Cortex of kidney (tissue), 1 donor: ENCODE measurements at places on chromosomes 2 and 18.

DNA sequence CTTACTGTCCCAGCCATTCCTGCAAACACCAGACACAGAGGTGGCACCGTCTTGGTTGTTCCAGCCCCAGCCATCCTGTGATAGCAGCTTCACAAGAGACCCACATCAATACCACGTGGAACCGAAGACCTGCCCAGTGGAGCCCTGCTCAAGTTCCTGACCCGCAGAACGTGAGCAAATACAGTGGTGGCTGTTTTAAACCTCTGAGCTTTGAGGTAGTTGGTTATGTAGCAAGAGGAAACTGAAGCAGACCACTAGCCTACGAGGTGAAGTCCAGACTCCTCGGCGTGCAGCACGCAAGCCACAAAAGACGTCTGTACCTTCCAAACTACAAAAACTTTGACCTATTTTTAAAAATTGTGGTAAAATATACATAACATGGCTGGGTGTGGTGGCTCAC lies 96.1 kb upstream of the ODC1 start:
- DNase-seq: no peak

- no peak for DNase-seq
Measured at GRCh38 chr18:8261651-8262091, 347.6 kb upstream of the RAB12 start.

DNA sequence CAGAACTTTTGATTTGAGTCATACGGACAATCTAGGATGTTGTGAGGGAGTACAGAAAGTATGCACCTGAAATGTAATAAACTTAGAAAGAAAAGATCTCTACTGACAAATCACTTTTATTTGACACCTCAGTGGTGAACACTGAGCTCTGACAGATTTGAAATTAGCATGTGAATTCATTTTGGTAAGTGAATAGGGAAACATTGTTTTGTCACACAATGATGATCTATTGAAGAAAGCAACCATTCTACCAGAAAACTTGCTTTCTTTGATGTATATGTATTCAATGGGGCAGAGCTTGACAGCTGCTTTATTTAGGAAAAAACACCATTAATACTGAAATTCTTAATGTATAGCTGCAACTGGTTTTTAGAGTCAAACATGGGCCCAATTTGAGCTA lies 500.5 kb downstream of the CCDC85A start:
- no peak for DNase-seq

DNA sequence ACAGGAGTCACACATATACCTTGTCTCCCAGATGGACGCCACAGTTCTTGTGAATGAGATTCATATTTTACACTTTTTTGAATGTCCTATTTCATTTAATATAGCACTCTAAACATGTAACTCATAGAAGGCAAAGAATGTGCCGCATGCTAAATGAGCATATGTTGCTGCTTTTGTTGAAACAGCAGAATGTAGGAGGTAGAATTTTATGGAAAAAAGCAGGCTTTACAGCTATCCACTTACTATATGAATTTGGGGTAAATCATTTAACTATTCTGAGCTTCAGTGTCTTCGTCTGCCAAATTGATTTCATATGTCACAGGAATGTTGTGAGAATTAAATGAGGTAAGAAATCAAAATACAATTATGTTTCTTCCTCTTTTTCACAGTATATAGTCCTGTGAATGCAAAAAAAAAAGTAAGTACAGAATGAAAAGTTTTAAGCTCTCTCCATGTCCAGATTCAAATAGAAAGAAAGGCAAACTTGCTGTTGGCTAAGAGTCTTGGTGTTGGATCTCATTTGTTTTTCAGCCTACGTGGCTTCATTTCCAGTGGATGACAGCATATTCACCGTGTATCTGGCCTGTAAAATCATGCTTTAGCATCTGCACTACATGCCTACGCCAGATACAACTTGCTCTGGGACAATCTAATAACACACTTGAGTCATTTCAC lies 154.7 kb upstream of the CNTNAP5 start:
- DNase-seq: no peak

DNA sequence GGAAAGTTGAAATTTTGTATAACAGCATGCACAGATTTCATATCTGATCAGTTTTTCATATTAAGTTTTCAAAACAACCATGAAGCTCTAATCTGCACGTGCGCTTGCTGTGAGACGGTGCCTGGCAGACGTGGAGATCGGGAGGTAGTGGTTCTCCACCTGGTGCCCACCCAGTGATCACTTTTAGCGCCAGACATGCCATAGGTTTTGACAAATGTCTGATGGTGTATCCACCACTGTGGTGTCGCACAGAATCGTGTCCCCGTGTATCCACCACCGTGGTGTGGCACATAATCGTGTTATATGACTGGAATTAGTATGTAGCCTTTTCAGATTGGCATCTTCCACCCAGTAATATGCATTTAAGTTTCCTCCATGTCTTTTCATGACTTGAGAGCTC lies 40.9 kb upstream of the KCNG2 start:
- no peak for DNase-seq

- no peak for DNase-seq
Measured at GRCh38 chr2:32212295-32212694, 46.6 kb downstream of the SLC30A6 start.

DNA sequence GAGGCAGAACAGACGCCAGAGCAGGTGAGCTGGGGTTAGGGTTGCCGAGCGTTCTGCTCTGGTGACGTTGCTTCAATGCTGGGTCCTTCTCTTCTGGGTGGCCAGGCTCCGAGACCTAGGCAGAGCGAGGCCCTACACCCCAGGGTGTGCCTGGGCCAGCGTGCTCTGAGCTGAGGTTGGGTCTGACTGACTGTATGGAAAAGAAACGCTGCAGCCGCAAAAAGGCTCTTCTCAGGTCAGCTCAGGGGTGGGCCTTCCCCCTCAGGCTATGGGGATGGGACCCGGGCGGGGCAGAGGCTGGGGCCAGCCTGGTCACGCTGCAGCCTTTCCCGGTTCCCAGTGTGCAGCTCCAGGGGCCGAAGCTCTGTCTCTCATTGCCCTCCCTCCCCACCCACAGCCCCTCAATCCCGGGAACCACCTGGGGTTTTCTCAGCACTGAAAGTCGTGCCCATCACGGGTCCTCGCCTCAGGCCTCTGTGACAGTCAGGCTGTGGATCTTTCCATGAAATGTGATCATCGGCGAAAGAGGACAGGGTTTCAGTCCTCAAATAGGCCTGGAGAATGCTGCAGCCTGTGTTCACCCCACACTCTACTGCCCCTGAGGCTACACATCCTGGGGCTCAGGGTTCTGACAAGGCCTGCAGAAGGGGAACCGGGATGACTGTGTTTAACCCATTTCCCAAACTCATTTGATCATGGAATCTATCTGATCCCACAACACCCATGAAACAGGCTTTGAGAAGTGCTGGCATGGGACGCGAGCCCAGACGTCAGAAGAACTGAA lies 19.4 kb downstream of the CYP26B1 start:
- DNase-seq: no peak

DNA sequence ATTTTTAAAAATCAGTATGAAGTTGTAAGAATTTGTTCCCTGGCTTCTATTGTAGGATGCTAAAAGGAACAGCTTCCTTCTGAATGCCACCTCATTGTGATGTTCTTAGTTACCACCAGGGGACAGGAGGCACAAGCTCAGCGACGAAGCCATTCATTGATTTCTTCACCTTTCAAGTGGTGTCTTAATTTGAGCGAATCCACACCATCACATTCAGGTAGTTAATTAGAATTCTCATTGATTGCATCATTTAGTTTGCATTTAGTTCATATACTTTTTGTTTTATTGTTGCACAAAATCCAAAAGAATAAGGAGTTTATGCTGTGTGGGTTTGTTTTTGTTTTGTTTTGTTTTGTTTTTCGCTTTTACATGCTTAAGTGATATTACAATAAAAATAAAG lies 23.1 kb downstream of the CYP27C1 start:
- no peak for DNase-seq

DNA sequence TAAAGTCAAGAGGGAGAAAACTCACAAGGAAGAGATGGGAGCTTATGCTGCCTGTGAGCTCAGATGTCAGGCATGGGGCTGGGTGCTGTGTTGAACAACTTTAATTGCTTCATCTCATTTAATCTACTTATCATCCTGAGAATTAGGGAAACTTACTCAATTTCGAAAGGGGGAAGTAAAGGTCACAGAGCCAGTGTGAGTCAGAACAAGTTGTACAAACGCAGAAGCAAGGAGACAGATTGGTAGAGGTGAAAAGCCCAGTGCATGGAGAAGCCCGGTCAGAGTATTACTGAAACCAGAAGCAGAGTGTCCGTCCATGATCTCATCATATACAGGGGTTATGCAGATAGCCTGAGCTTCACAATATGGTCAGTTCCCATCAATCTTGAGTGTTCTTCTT lies 281.1 kb upstream of the POU3F3 start:
- DNase-seq: no peak

DNA sequence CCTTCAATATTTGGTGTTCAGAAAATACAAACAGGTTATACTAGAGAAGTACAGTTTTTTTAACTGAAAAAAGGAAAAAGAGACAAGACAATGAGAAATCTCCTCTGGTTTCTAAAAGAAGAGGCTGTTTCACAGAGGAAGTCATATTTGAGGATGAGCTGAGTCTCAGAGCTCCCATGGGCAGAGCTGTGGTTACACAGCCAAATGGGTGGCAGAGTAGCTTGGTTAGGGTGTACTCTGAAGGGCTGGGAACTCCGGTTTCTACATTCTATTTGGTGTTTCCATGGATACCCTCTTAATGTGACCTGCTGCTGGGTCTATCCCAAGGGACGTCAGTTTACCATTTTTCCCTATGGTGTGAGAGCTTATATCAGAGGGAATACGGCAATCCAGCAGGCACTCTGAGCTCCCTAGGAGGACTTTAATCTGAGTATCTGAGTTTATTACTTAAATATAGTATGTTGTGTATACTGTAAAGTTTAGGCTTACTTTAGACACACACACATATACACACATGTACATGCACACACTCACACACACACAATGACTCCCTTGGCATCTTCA lies 74.2 kb downstream of the CYRIA start:
- no peak for DNase-seq

DNA sequence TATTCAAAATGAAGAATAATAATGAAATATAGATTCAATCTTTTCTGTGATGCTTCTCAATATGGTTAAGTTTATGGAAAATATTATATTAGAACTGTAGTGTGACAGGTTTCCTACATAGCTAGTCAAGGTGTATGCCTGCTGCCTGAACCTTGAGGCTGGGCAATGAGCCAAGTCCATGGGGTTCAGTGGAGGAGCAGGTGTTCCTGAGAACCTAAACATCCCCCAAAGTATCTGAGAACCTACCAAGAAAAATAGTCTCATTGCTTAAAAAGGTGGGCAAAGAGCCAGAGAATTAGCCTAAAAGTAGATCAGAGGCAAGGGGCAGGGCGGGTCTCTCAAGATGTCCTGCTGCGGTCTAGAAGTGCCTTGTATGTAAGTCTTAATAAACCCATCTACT lies 185.9 kb upstream of the SPHKAP start:
- no peak for DNase-seq

DNA sequence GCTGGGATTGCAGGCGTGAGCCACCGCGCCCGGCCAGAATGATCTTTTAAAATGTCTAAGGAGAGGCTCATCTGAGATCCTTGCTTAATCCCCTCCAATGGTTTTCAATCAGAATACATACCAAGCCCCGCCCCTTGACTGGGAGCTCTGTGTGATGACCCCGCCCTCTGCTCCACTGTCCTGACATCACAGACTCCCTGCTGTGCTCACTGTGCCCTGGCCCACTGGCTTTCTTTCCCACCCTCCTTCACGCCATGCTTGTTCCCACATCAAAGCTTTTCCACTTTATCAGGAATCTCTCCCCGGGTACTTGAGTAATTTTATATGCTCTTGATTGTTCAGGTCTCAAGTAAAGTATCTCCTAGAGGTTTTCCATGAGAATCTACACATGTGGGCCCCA lies 762.3 kb upstream of the ID2 start:
- DNase-seq: no peak

DNA sequence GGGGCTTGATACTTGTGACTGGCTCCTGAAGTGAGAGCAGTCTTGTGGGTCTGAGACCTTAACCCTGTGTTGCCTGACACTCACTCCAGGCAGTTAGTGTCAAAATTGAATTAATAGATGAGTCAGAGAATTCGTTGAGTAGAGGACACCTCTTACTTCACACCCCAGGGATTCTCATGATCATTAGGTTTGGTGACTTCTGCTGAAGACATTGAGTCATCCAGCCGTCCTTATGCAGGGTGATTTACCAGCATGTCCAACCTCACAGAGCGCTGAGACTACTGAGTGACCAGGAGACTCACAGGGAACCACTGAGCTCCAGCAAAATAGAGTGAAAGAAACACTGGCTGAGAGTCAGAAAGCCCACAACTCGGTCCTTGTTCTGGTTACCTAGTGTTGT lies 36.0 kb upstream of the EVA1A start:
- DNase-seq: no peak

GRCh38 chr2:190940454-190940853 lies 59.8 kb downstream of the GLS start:
- no peak for DNase-seq

- DNase-seq: no peak
Measured at GRCh38 chr2:231185050-231185725, 13.2 kb upstream of the ARMC9 start.

DNA sequence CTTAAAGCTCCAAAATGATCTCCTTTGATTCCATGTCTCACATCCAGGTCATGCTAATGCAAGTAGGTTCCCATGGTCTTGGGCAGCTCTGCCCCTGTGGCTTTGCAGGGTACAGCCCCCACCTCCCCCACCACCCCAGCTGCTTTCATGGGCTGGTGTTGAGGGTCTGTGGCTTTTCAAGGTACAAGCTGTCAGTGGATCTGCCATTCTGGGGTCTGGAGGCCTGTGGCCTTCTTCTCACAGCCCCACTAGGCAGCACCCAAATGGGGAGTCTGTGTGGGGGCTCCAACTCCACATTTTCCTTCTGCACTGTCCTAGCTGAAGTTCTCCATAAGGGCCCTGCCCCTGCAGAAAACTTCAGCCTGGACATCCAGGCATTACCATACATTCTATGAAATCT lies 19.0 kb downstream of the SLC9A4 start:
- DNase-seq: no peak

DNA sequence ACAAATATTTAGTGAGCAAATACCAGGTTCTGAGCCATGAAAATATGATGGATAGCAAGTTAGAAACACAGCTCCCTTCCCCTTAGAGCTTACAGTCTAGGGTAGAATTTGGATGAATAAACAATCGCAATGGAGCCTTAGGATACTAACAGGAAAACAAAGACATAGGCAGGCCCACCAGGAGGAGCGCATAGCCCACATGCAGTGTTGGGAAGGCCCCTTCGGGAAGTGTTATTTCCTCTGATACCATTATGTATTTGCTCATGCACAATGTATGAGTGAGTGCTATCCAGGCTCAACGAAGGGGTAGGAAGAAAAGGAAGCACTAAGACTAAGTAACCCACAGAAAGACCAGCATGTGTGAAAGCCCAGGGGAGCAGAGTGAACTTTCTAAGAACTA lies 54.0 kb downstream of the RAB27B start:
- DNase-seq: no peak

- no peak for DNase-seq
Measured at GRCh38 chr2:229815342-229815741, 101.0 kb upstream of the DNER start.
